Left renal cortex interstitium (tissue), 4 donors: ENCODE measurements at places on chromosomes 5 and 9. TPM values are rescaled to one million over a fixed set of nuclear protein-coding genes. Genes with fewer than 3 reads are reported as not detected.

Gene C6
- polyA plus RNA-seq = 2.2 TPM

Gene PLCXD3
- polyA plus RNA-seq = 0.56 TPM

Gene SURF1
- polyA plus RNA-seq = 43.7 TPM

Gene INSYN2B
- polyA plus RNA-seq = 2.3 TPM

DNA sequence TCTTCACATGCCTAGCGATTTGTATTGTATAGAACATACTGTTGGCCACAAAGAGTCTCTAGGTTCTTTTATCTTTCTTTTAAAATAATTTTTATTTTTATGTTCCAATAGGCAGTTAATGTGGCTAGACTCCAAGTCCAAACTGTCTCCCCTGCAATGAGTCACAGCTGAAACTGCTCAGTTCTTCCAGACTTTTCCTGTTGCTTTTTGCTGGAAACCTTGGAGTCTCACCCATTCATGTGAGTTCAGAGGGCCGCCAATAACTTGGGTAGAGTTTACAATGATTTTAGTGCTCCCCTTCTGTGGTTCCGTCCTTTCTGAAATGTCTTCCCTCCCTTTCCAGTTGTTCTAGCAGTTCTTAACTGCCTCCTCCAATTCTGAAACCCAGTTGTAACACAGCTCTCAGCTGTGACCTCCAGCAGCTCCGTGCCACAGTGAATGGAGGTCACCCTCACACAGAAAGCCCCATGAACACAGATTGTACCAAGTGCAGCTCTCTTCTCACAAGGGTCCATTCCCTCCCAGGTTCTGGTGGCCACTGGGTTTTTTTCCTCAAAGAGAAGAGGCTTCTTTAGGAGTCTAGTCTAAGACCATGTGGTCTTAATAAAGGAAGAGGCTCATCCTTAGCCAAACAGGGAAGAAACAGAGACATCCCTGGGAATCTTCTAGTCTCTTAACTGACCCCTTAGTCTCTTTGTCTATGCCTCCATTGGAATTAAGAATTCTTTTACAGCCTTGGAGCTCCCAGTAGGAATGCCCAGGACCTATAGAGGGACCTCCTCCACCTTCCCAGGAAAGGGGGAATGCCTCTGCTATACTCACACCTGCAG lies 198.5 kb downstream of the SPOCK1 start:
- DNase-seq = no peak
